Lower lobe of right lung (tissue), 2 donors: ENCODE measurements at places on chromosomes 1 and 21. TPM values are rescaled to one million over a fixed set of nuclear protein-coding genes. Genes with fewer than 3 reads are reported as not detected.

GRCh38 chr21:41957991-41958766 is 4.4 kb upstream of the C2CD2 start:
- DNase-seq: no peak

DNA sequence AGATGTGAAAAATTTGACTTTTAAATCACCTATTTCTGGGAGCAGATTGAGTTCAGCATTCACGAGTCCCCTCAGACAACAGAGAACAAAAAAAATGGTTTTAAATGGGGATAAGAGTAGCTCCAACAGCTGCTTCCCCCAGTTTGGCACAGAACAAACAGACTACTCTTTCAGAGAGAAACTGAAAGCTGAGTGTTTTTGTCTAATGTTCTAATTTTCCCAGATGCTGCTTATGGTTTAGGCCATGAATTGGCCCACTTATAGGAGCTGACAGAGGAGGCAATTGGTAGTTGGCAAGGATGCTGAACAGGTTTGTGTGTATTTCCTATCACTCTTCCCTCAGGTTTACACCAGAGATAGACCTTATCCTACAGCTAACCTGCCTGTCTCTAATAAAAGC is 1637.4 kb upstream of the PRMT6 start:
- DNase-seq: no peak

DNA sequence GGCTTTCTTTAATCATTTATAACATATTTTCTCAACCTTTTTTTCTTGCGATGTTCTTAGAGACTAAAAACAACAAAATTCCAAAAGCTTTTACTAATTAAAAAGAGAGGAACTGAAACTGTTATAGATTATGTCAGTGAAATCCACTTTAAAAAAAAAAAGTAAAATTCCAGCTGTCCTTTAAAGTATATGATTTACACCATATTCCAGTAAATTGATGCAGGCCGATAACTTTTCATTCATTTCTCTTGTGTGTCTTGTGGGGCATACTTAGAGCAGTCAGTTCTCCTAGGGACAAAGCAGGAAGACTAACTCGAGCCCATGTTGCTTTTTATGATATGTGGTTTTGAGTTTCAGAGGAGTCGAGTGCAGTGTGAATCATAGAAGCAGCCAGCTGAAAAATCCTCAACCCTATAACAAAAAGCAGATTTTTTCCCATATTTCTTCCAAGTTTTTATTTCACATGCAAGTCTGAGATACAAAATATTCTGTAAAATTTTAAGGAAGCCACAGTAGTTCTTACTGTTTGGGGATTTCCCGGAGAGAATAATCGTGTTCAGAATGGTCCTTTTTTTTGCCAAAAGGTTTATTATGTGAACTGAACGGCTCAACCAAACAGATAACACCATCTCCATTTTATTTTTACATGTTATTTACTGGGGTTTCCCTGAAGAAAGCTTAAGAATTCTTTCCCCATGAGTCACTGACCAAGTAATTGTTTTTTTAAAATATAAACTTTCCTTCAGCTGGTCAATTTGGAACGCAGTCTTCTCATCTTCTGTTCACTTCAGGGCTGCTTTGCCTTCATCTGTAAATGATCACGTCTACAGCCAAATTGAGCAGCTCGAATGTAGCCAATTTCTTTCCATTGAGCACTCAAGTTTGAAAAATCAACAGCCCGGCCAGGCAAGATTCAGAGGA is 77.0 kb upstream of the C1orf105 start:
- DNase-seq: no peak

ASCL5 gene
- not detected for total RNA-seq

NOS1AP gene
- 3.6 TPM for total RNA-seq

ANGPTL3 gene
- not detected for total RNA-seq
